Activated T-cell treated with anti-CD3 and anti-CD28 coated beads for 1 hour (primary cell): ENCODE measurements at places on chromosomes 4 and X.

- no peak for DNase-seq
Observed at GRCh38 chr4:132683957-132684356, 465.1 kb upstream of the PCDH10 start.

- no peak for DNase-seq
Observed at GRCh38 chr4:98619180-98619579, 39.2 kb downstream of the TSPAN5 start.

DNA sequence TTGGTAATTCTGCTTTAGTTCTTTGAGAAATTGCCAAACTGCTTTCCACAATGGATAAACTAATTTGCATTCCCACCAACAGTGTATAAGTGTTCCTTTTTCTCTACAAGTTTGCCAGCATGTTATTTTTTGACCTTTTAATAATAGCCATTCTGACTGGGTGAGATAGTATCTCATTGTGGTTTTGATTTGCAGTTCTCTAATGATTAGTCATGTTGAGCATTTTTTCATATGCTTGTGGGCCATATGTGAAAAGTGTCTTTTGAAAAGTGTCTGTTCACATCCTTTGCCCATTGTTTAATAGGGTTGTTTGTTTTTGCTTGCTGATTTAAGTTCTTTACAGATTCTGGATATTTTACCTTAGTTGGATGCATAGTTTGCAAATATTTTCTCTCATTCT is 25.9 kb downstream of the ENPEP start:
- no peak for DNase-seq

GRCh38 chr4:45580334-45580733 is 543.5 kb downstream of the GABRG1 start:
- no peak for DNase-seq

DNA sequence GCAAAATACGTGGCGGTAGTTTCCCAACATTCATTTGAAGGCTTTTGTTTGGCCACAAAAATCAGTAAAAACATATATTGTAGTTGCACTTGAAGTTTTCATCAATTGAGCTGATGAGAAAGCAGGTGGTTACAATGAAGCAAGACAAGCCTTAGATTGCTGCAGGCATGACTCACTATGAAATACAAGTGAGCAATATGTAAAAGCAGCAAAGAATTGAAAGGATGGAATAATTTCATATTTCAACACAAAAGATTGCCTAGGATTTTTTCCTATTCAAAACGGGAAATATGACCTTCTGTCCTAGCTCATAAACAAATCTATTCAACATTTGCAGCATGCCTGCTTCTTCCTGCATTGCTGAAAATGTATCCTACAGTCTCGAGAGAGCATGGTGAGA is 190.9 kb upstream of the BANK1 start:
- DNase-seq = no peak

DNA sequence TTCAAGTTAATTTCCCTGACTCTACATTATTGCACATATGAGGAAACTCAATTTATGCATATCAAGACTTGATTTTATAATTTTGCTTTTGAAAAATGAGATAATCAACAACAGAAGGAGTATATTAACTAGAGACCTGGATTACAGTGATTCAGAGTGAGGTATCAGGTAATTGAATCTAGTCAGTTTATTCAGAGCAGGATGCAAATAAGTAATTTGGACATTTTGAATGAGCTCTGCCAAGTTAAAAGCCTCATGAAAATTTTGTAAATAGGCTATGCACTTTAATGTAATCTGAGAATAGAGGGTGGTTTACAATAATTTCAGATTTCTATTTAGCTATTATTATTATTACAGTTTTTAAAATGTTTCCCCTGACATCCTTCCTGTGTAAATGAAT is 203.7 kb upstream of the EMCN start:
- no peak for DNase-seq

GRCh38 chr4:8906991-8907595 is 35.5 kb upstream of the HMX1 start:
- no peak for DNase-seq

DNA sequence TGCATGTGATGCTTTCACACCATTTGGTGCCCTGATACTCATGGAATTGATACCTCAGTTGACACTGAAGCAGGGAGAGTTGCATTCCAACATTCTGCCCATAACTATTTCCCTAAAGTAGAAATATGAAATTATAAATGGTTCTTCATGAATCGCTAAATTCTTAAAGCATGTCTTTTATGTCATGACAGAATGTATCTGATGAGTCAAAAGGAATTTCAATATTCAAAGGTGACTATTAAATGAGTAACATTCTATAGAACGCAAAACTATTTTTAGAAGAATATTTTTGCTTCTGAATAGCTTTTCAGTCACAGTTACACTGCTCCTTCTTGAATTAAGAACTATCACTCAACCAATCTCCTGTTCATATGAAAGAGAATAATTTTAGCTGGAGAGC is 152.8 kb downstream of the ADGRA3 start:
- DNase-seq = no peak

DNA sequence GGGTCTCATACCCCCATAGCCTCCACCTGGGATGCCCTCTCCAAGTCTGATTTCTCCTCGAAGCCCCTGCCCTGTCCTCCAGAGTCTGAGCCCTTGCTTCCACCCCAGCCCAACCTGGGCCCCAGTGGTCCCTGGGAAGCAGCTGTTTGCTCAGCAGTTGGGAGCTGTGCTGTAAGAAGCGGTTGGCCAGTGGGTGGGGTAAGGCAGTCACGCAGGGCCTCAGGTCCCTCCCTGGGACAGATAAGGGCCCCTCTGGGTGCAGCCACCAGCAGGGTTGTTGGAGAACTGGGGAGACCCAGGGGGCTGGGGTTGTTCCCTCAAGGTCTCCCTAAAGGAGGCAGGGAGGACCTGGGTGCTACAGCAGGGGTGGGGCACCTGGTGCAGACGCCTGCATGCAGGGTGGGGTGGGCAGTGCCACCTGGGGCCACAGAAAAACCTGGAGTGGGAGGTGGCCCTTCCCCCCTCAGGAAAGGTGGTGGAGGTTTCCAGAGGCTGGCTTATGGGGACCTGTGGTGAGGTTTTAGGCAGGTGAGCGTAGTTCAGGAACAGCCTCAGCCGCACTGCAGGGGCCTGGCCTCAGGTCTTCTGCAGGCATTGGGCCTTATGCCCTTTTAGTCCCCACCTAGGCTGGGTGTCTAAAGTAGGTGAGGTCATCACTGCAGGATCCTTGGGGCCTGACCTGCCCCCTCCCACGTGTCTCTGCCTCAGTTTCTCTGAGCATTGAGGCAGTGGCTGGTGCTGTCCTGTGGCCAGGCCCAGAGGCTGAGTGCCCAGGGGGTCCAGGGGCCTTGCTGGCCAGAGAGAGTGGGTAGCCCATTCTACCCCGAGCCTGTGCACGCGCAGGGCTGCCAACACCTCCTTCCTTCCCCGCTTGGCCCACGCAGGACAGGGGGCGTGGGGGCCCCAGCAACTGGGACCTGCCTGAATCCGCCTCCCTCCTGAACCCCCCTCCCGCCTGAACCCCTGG is 3.1 kb upstream of the SLC26A1 start:
- no peak for DNase-seq

DNA sequence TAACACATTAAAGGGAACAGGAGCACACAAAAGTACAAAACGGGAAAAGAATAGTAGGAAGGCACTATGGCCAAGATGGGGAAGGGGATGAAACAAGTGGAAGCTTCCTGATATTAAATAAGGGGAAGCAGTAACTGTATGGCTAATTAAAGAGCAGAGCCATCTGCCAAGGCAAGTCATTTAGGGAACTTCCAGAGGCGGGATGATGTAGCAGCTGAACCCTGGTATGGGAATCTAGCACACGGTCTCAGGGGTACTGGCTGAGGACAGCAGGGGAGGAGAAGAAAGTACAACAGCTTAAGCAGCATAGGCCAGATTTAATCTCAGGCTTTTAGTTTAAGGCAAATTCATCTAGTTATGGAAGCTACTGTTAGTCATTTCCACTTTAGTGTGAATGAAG is 59.1 kb downstream of the IGFBP7 start:
- DNase-seq = no peak

GRCh38 chr4:17758485-17758884 is 22.9 kb downstream of the FAM184B start:
- DNase-seq = no peak

GRCh38 chrX:77622672-77623071 is 163.3 kb downstream of the ATRX start:
- no peak for DNase-seq

- no peak for DNase-seq
Observed at GRCh38 chr4:185713731-185714130, 98.3 kb downstream of the SORBS2 start.

DNA sequence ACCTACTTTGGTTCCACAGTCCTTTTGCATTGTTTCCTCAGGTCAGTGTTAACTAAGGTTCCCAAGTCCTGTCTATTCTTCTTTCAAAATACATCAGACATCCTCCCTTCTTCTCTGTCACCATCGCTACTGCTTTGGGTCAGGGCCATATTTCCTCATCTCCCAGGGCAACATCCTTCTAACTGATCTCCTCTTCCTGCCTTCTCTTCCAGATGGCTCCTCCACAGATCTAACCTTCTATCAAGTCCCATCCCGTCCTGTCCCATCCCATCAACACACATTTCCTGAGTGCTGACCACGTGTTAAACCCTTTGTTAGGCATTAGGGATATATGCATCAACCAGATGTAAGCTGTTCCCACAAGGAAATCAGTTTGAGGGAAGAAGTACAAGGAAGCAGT is 25.9 kb downstream of the PLAC1 start:
- DNase-seq = no peak

- no peak for DNase-seq
Observed at GRCh38 chr4:43682551-43682950, 766.1 kb downstream of the KCTD8 start.

DNA sequence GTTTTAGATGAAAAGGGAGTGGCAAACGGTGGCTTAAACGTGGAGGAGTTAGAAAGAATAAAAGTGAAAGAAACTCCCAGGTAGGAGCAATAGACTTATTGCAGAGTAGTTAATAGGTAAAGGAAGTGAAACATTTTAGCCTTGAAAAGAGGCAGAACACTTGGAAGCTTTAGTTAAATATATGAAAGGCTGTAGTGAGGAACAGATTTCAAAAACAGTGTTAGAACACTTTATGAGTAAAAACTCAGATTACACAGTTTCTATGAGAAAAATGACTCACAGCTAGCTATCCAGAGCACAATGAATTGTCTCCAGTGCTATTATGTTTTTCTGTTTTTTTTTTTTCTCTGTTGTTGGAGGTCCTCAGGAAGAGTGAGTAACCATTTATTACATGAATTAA is 45.8 kb downstream of the TACR3 start:
- DNase-seq = no peak

- DNase-seq = no peak
Observed at GRCh38 chr4:2768921-2769336, 12.8 kb upstream of the TNIP2 start.

DNA sequence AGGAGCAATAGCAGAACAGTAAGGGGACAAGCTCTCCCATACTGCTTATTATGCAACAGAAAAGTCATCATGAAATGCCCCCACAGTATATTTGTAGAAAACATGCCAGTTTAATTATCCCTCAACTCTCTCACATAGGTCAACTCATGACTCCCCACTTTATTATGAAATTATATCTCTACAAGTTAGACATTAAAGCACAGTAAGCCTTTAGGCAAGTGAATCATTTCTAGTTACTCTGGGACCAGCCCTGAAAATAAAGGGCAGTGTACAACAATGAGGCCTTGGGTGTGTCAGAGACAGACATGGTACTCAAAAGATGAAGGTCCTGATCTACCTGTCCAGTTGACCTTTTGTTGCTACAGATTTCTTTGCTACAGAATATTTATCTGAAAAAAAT is 191.9 kb downstream of the FBXW7 start:
- no peak for DNase-seq

GRCh38 chr4:26468283-26468949 is 21.9 kb downstream of the CCKAR start:
- DNase-seq = no peak

GRCh38 chrX:65634732-65635131 is 32.7 kb upstream of the MSN start:
- no peak for DNase-seq

DNA sequence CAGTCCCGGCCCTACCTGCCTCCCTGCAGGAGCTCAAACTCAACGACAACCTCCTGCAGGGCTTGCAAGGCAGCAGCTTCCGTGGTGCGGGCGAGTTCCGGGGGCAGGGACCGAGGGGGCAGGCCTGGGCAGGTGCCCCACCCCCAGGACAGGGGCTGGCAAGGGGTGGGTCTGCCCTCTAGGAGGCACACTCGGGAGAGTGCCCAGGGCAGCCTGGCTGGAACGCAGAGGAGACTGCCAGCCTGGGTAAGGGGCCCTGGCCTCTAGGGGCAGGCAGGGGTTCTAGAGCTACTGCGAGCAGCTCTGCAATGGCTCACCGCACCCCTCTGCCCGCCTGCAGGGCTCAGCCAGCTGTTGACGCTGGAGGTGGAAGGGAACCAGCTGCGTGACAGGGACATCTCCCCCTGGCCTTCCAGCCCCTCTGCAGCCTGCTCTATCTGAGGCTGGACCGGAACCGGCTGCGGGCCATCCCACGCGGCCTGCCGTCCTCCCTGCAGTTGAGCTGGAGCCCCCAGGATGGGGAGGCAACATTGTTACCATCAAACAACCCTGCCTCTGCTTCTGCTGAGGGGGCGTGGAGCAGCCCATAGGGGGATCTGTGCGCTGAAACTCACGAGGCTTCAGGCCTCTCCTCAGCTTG is 12.1 kb upstream of the HAUS7 start:
- no peak for DNase-seq

DNA sequence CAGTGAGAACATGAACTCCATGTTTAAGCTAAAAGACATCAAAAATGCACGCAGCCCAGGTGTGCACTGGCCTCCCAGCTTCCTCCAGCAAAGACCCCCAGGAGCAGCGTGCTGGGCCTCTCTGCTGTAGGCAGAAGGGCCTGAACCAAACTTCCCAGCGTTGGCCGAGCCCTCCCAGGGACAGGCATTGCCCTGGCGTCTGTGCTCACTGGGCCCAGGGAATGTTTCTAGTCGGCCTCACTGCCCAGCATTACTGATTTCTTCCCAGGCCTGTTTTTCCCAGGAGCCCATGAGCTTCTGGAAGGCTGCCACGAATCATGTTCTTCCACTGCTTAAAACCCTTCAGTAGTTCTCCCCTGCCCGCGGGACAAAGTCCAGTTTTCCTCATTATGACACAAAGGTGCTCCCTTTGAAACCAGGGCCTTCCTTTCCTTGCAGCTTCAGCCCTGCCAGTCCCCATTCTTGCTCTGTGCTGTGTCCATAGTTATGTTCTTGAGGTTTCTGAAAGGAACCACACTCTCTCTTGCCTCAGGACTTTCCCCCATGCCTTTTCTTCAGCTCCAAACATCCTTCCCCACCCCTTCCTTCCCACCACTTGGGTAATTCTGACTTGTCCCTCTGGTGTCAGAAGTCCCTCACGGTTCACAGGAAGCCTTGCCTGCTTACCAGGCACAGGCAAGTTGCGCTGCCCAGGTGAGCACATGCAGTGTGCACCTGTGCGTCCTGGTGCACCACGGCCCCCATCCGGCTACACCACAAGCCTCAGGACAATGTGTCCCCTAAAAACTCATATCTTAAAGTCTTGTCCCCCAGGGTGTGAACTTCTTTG is 93.4 kb upstream of the ENPP6 start:
- no peak for DNase-seq

DNA sequence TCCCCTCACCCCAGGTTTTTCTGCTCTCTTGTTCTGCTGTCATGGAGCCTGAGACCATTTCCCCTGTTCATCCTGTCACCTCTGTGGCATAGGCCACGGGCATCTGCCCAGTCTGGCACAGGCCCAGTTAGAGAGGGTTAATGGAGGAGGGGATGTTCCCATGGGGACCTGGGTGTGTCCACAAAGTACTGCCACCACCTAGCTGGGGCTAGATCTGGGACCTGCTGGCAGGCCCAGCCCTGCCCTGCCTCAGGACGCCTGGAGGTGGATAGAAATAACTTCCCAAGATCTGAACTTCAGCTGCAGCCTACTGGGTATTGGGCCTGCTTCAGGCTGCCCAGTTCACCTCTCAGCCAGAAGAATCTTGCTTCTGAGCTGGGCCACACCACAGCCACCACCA is 13.5 kb downstream of the EFNB1 start:
- DNase-seq = no peak
